GM12865 (cell line): ENCODE measurements at places on chromosomes 12 and 14.

- no peak for DNase-seq
Observed at GRCh38 chr14:105374389-105374788, 23.9 kb upstream of the TEX22 start.

DNA sequence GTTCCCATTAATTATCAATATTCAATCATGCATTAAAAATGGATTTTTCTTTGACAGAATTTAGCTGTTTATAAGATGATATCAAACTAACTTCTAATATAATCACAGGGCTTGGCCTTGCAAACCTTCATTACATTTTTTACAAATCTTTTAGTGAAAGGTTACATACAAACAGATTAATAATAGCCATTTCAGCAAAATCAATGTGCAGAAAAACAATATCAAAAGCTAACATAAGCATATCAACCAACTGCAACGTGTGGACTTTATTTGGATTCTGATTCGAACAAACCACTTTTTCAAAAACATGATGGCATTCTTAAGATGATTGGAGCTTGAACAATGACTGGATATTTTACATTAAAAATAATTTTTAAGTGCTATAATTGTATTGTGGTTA, 93.6 kb downstream of the OTX2 start:
- no peak for DNase-seq

- no peak for DNase-seq
Observed at GRCh38 chr12:89750389-89751351, 42.0 kb upstream of the ATP2B1 start.

DNA sequence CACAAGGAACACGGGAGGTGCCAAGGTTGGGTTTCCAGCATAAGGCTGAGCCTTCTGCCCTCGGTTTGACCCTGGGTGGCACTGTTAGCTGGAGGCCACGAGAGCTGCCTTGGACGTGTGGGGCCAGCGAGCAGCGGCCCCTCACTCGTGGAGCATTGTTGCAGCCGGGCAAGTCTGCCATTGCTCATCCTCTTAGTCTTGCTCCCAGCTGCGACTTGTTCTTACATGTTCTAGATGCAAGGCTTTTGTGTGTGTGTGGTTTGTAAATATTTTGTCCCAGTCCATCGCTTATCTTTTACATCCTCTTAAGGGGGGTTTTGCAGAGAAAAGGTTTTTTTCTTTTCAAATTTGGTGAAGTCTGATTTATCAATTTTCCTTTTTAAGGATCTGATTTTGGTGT, 21.1 kb upstream of the C1S start:
- no peak for DNase-seq

DNA sequence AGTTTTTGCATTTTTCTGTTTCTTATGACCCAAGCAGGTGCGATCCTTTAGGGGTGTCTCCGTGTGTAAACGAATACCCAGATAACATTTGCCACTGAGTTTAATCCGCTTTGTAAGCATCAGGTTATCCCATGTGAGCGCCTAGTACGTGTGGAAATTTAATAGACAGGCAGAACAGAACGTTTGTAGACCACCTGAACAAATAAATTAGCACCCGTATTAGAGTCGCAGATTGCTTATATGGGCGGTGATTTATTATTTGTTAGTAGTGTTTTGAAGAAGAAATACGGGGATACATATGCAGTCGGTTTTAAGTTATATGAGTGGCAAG, 325 bp downstream of the C12orf60 start:
- DNase-seq, result no peak

- no peak for DNase-seq
Observed at GRCh38 chr12:50151047-50151687, 16.0 kb downstream of the CERS5 start.

GRCh38 chr12:95074766-95075165, 1.3 kb upstream of the NR2C1 start:
- no peak for DNase-seq

DNA sequence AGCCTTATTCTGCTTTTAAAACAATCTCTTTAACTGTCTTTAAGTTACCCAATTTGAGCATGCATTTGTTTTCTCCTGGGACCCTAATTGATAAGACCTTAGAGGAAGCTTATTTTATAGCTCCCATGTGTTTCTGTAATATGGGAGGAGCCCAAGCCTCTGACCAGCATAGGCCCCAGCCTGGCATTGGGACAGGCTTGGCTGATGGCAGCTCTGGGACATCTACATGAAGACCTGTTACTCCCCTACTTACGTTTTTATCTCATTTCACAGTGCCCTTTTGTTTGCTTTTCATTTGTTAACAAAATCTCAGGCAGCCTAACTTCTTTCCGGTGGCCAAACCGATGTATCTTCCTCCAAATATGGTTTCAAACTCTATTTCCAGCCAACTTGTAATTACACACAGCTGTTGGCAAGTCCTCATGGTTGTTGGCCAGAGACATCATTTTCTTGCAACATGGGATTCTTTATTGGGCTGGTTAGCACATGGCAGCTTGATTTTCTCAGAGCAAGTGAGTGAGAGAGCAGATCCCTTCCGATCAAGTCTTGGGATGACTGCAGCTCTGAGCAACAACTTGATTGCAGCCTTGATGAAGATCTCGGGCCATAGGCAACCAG, 1117.5 kb downstream of the AACS start:
- no peak for DNase-seq

DNA sequence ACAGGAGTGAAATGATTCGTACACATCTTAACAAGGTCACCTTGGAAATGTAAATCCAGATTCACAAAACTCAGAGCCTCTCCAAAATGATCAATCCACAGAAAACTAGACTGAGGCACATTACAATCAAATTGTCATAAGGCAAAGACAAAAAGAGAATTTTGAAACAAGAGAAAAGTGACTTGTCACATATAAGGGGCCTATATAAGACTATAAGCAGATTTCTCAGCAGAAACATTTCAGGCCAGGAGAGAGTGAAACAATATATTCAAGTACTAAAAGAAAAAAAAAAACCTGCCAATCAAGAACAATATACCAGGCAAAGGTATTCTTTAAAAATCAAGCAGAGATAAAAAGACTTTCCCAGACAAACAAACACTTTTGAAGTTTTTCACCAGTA, 429.1 kb downstream of the BCAT1 start:
- no peak for DNase-seq

DNA sequence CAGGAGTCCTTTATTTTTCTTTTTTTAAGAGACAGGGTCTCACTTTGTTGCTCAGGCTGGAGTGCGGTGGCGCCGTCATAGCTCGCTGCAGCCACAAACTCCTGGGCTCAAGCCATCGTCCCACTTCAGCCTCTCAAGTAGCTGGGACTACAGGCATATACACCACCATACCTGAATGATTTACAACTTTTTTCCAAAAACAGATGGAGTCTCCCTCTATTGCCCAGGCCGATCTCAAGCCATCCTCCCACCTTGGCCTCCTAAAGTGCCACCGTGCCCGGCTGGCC, 205.1 kb downstream of the TSPAN9 start:
- no peak for DNase-seq

- DNase-seq, result no peak
Observed at GRCh38 chr14:36874396-36875138, 212.9 kb downstream of the PAX9 start.

DNA sequence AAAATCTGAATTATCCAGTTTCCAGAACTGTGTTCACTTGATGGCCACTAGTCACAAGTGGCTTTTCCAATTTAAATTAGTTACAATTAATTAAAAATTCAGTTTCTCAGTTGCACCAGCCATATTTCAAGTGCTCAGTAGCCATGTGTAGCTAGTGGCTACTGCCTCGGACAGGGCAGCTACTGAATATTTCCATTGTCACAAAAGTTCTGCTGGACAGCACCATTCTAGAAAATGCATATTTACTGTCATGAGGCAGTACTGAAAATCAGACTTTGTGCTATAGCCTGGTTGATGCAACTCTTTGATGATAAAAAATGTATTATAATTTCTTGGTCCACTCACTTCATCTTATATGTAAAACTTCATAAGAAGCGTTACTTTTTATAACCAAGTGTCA, 11.5 kb upstream of the OVCH1 start:
- no peak for DNase-seq

DNA sequence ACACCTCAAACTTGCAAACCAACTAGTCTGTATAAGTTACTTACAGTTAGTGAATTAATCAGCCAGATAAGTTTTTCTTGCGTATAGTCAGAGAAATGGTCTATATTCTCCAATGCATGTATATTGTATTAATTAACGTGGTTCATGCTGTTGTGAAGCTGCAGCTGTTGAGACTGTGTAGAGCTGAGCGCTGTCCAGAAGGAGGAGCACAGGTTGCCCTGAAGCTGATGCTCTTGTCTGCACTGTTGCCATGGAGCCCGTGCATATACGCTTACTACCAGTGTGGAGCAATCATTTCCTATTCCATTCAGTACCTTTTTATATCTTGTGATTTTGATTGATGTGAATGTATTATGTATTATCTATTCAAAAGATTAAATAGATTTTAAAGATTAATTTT, 74.3 kb upstream of the ARID2 start:
- DNase-seq, result peak; percentile 38

- no peak for DNase-seq
Observed at GRCh38 chr12:130110914-130111313, 51.4 kb upstream of the FZD10 start.

GRCh38 chr12:100669922-100670321, 96.4 kb downstream of the GAS2L3 start:
- no peak for DNase-seq

DNA sequence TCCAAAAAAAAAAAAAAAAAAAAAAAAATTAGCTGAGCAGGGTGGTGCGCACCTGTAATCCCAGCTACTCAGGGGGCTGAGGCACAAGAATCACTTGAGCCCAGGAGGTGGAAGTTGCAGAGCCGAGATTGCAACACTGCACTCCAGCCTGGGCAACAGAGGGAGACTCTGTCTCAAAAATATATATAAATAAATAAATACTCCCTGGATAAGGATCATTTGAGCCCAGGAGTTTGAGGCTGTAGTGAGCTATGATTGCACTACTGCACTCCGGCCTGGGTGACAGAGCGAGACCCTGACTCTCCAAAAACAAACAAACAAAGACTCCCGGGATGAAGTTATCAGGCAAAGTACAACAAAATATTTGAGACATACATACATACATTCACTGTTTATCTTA, 3.3 kb upstream of the NAA25 start:
- no peak for DNase-seq

- DNase-seq, result no peak
Observed at GRCh38 chr12:44677724-44678123, 198.4 kb downstream of the NELL2 start.

DNA sequence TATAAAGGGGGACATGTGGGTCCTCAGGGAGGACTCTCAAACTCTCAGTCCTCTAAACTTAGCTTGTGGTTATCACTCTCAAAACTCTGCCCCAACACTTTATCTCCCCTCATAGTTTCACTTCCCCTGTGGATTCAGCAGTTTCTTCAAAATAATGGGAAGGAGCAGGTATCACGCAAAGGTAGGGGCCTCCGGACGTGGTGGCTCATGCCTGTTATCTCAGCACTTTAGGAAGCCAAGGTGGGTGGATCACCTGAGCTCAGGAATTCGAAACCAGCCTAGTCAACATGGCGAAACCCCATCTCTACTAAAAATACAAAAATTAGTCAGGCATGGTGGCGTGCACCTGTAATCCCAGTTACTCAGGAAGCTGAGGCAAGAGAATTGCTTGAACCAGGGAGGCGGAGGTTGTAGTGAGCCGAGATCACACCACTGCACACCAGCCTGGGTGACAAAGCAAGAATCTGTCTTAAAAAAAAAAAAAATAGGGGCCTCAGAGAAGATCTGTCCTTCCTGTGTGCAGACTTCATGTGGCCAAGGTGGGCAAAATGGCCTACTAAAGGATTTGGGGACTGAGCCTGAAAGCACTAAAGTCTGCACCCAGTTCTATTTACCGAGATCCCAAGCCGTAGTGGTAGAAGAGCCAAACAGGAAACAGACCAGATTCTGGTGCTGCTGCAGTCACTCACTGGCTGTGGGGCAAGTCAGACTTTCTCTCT, 6.4 kb downstream of the ITGB7 start:
- DNase-seq, result peak; percentile 88

- peak; percentile 76 for DNase-seq
Observed at GRCh38 chr12:31890295-31891285, 68.6 kb upstream of the RESF1 start.

GRCh38 chr12:6840330-6840729, 395 bp upstream of the GNB3 start:
- no peak for DNase-seq

- DNase-seq, result no peak
Observed at GRCh38 chr14:81313775-81314429, 86.2 kb downstream of the STON2 start.

DNA sequence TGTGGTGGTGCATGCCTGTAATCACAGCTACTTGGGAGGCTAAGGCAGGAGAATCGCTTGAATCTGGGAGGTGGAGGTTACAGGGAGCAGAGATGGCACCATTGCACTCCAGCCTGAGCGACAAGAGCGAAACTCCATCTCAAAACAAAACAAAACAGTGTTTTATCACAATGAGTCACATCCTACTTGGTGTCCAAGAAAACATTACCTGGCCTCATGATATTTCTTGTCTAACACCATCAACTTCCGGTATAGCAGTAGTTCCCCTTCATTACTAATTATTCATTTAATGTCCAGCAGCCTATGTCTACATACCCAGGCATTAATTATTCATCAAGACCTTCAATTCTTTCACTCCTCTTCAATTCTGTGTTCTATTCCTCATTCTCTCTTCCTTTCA, 115.5 kb downstream of the CCDC59 start:
- peak; percentile 5 for DNase-seq

GRCh38 chr14:101601606-101602465, 40.5 kb downstream of the DIO3 start:
- no peak for DNase-seq

DNA sequence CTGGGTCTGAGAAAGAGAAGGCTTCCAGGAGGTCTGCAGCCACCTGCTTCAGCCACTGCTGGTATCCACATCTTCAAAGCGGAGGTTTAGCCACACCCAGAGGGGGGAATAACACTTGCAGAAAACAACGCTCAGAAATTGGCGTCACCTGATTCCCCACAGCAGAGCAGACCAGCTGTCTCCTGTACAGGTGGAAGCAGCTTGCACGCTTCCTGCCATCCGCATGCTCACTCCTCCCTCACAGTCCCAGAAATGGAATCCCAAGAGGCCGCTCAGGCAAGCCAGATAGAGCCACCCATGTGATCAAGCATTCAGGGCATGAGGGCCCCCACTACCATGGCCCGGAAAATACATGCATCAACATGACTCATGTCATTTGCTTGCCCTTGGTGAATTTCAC, 112.2 kb upstream of the DIO3 start:
- DNase-seq, result no peak

GRCh38 chr12:95763809-95764253, 26.7 kb downstream of the NTN4 start:
- DNase-seq, result no peak

DNA sequence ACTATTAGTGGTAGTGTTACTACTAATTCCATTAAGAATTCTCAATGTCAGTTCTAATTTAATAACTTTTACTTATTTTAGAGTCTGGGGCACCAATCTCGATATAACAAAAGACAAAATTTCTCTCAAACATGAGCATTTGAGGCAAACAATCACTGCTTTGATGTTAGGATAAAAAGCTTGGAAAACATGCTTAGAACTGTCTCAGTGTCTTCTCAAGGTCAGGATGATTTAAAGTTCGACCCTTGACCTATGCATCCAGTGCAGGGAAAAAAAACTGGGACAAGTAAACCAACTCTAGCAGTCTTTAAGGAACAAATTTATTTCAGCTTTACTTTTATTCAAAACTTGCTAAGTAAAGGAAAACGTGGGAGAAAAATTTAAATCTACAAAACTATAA, 31.1 kb downstream of the SPTLC2 start:
- DNase-seq, result no peak
